ENCODE measurements at places on chromosomes 1 and 21.
A peak's percentile ranks its signal among the peaks of the same experiment; 100 is the strongest.

DNA sequence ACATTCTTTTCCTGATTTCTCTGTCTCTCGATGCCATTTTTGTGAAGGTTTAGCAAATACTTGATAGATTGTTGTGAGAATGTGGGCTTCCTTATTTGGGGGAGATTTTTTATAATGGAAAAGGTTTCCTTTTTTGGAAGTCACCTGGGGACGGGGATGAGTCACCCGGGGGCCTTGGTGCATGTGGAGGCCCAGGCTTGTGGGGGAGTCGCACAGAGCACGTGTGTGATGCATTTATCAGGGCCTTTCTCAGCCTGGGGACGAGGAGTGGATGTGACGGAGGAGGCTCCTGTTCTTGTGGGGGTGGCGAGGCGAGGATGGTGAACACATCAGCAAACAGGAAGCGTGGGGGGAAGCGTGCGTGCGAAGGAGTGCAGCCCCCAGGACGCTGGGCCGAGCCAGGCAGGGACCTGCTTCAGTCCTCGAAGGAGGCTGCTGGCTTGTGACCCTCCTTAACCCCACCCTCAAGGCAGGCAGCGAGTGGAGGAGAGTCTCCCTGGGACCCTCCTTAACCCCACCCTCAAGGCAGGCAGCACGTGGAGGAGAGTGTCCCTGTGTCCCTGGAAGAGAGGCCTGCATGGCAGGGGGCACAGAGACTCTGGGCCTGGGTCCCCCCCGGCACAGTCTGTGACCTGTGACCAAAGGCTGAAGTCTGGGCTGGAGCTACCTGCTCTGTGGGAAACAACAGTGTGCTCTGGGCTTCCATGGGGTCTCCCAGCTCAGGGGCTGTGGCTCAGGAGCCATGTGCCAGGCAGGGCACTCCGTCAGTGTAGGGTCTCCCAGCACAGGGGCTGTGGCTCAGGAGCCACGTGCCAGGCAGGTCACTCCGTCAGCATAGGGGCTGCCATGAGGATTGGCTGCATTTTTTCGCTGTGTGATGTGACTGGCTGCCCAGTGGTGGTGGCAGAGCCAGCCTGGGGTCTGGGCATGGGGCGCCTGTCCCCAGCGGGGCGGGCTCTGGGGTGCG lies 57.2 kb downstream of the AGPAT3 start:
- DNase-seq = peak; percentile 36

- no peak for DNase-seq
These were observed 311 bp downstream of the SPEN start for GRCh38 chr1:15847893-15848142.

- DNase-seq = no peak
These were observed 10.2 kb downstream of the A3GALT2 start for GRCh38 chr1:33310702-33311101.

DNA sequence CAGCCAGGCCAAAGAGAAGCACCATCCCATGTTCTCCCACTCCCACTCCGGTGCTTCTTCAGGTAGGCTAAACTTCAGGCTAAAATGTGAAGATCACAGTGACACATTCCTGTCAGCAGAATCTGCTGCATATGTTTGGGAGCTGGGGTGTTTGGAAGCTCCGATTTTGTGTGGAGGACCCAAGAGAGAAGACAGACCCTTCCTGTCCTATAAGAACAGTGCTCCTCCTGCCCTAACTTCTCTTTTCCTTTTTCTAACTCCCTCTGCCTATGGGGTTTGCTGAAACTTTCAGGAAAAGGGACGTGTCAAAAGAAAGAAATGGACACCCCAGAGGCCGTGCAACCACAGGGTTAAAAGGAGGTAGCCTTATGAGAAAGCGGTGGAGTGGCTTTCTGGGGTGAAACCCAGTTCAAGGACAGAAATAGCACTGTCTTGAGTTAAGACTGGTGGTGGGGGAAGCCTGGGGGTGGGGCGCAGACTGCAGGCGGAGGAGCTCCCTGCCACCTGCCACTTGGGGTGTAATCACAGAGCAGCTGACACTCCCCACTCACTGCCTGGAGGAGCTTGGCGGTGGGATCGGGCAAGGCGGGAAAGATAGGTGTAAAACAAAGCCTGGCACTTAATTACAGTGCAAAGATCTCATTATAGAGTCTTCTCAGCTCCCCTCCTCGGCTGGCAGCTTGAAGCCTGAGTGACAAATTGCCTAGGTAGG lies 645 bp upstream of the TLR5 start:
- DNase-seq = peak; percentile 35

GRCh38 chr1:197919346-197920066 lies 2.3 kb downstream of the LHX9 start:
- no peak for DNase-seq

GRCh38 chr1:228378090-228378872 lies 28.4 kb downstream of the TRIM11 start:
- no peak for DNase-seq
